ENCODE measurements at places on chromosomes 3 and 15.

DNA sequence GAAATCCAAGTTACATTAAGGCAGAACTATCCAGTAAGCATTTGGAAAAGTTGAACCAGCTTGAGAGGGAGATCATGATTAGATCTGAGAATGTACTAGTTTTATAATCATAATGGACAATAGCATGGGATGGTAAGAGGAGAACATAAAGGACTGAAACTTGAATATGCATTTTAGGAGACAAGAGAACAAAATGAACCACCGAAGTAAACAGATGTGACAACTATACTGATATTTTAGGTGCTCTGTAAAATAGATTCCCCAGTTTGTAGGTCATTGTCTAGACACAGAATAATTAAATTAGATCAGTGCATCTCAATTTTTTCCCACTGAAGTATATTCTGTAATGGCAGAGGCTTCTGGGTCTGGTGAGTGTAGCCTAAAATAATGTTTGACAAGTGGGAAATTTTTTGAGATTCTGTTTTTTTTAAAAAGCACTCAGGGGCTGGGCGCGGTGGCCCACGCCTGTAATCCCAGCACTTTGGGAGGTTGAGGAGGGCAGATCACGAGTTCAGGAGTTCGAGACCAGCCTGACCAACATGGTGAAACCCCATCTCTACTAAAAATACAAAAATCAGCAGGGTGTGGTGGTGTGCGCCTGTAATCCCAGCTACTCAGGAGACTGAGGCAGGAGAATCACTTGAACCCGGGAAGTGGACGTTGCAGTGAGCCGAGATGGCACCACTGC is 16.3 kb downstream of the ECT2 start:
- DNase-seq: no peak

GRCh38 chr3:11095932-11096265 is 58.4 kb upstream of the HRH1 start:
- no peak for DNase-seq

- DNase-seq: no peak
These were observed 179.3 kb upstream of the UBE2E1 start for GRCh38 chr3:23626442-23626841.

DNA sequence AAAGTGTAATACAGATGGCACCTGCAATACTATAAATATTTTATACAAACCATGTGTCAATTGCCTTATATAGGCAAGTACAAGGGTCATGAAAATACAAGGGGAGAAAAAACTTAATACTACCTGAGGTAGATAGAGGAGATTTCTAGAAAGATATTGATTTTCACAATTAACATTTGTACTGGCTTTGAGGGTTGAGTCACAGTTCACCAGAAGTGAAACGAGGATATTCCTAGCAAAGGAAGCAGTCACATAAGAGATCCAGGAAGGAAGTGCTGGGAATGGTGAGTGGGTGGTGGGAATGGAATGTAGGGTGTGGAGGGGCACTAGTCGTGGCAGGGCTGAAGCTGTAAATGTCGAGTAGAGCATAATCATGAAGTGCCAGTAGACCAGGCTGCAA is 108.7 kb downstream of the P2RY1 start:
- no peak for DNase-seq

- DNase-seq: peak; percentile 34
These were observed 48.5 kb downstream of the KATNBL1 start for GRCh38 chr15:34161329-34161963.

- no peak for DNase-seq
These were observed 57.9 kb upstream of the RNU6-1 start for GRCh38 chr15:67897646-67898339.

GRCh38 chr3:196502775-196503195 is 783 bp downstream of the RNF168 start:
- DNase-seq: peak; percentile 93

Measured in common myeloid progenitor, CD34-positive (primary cell).